ENCODE measurements at places on chromosomes 2 and 18.

DNA sequence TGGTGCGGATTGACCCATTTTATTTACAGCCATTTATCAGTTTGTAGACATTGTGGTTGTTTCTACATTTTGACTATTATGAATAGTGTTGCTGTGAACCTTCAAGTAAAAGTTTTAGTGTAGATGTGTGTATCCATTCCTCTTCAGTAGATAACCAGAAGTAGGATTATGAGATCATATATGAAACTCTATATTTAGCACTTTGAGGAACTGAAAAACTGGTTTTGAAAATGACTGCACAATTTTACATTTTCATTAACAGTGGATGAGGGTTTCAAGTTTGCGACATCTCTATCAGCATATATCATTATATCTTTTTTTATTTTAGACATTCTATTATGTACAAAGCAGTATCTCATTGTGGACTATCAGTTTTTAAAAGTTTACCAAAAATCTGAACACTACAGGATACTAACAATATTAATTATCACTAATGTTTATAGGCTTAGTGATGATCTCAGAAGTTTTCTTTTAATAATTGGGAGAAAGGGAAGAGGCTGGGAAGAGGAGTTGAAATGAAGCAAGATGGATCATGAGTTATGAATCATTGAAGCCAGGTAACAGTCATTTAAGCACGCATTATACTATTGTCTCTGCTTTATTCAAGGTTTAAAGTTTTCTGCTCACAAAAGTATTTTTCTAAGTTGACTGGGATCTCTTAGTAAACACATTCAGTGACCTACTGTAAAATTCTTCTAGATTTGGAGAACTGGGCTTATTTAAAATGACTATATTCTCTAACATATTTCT, 329.0 kb upstream of the LRATD1 start:
- no peak for DNase-seq

DNA sequence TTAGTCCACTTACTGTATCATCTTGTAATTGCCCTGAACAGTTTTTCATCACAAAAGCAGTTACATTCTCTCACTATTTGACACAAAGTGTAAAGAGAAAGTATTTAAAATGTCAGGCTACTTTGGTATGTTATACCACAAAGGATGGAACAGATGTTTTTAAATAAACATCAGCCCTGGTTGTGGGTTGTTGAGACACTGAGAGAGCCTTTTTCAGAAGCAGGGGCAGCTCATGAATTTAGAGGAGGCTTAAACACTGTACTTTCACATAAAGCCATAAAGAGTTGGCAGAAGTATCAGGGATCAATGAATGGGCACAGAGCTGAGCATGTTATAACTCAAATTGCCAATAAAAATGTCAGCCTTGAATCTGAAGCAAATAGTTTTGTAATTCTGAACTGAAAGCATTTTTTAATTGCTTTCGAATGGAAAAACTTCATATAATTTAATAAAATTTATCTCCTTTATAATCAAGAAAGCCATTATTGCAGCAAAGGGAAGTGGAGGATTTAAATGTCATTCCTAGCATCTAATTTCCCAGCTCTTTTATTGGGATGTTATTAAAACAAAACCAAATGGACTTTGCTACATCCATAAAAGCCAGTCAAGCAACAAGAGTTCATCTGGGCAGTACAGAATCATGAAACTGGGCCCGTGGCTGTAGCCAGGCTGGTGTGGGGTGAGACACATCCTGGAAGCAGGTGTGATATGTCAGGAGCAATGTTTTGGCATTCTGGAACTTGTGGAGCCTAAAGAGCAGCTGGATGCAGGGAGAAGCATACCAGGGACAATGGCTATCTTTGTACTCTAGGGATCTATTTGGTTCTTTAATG, 95.1 kb upstream of the NT5C1B start:
- no peak for DNase-seq

GRCh38 chr2:6921321-6921922, 4.2 kb downstream of the RNF144A start:
- no peak for DNase-seq

DNA sequence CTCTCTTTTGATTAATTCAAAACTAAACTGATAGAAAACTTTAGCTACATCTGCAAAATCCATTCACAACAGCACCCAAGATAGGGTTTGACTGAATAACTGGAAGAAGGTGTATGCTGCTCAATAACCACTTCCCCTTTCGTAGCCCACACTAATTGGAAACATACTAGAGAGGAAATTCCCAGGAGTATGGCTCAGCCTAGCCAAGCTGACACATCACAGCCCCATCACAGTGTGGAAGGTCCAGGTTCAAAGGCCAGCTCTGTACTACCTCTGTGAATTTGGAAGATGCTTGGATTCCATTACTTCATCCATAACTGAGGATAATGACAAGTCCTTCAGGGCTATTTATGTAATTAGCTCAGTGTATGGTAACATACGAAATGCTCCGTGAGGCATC, 185.4 kb downstream of the FBXO15 start:
- no peak for DNase-seq

- no peak for DNase-seq
Observed at GRCh38 chr2:9990736-9991135, 39.2 kb downstream of the GRHL1 start.

DNA sequence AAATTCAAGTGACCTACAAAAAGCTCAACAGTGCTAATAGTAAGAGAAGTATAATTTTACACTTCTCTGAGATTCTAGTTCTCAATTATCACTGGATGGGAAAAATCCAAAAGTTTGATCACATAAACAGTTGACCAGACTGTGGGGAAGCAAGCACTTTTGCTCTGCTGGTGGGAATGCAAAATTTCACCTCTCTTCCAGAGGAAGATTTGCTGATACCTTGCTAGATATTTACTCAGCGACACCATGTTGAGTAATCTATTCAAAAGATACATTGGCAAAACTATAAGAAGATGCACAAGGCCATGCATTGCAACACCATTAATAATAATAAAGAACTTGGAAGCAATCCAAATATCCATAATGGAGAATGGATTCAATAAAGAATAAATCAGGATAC, 204.4 kb downstream of the MREG start:
- DNase-seq: no peak

DNA sequence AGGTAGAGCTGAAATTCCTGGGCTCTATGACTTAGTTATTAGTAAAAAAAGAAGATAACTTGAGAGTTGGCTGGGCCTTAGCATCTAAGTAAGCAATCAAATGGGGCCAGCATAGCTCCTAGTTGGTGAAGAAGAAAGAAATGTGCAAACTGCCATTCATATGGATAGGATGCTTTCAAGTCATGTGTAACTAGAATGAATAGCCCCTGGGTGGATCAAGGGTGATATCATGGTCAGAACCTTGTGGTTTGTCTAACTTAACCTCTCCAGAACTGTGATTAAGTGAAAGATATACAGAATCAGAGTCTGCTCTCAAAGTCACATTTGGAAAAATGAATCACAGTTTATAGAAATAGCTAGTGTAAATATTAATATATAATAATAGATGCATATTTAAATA, 198.7 kb upstream of the DTNA start:
- no peak for DNase-seq

DNA sequence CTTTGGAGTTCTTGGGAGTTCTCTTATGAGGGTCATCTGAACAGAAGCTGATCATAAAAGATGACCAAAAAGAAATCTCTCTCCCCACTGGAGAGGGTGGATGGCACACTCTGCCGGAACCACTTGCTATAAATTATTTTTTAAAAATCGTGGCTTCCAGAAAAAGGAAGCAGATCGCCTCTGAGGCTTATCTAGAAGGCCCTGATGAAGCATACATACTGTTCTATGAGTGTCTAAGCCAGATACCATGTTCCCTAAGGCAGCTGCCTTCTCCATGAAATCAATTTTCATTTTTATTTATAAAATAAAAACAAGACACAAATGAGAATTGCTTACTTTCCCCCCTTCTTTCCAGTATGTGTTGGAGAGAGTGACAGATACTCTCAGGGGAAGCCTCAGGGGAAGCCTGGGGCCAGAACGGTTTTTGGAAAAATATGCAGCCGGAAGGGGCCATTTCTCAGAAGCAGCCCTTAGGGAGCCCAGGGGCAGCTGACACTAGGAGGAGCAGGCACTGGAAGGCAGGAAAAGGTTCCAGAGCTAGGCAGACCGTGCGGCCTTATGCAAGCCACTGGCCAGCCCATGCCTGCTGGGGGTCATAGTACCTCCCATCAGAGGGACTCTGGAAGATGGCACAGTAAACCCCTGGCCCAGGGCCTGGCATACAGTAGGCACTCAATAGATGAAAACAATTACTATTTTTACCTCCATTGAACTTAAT, 130.6 kb downstream of the CABLES1 start:
- no peak for DNase-seq

DNA sequence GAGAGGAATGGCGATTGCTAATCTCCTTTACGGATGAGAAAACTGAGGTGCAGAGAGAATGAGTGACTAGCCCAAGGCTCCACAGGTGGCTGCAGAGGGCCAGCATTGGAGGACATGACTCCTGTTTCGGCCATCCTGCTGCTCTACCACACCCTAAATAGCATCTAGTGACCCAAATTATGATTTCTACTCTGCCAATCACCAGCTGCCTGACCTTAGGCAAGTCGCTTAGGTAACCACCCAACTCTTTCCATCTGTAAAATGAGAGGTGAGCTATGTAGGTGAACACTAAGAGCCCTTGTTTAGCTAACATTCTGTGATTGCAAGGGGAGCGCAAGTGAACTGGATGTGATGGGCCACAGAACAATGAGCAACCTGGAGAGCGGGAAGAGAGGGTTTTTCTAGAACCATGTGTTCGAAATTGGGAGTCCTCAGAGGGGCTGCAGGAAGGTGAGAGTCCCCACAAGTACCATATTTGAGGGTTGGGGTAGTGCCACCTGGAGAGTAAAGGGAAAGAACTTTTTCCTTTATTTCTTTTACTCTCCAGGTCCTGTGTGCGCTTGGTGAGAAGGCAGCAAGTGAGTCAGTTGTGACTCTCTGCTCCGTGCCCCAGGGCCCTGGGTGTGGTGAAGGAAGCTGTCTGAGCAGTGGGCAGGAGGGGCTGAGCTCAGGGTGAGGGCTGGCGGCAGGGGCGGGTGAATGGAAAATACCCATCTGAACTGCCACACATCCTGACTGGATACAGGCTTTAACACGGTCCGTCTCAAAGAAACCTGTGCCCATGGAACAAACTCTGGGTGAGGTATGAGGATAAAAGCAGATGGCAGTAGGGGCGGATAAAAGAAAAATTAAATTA, 2.4 kb downstream of the CYP27C1 start:
- DNase-seq: no peak

DNA sequence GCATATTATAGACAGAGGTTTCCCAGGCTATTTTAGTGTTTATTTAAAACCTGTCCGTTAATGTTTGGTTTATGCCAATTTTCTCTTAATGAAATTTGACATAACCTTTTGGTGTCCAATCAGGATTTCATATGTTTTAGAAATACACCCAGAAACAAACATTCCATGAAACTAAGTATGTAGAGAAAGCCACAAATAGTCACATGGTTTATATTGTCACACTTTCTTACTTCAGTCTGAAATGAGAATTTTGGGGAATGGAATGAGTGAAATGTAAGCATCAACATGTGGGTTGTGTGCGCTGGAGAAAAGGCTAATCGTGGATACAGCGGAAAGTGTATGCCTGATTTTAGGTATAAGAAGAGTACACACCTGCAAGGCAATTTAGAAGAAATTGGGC, 277.0 kb upstream of the RAB12 start:
- DNase-seq: no peak

DNA sequence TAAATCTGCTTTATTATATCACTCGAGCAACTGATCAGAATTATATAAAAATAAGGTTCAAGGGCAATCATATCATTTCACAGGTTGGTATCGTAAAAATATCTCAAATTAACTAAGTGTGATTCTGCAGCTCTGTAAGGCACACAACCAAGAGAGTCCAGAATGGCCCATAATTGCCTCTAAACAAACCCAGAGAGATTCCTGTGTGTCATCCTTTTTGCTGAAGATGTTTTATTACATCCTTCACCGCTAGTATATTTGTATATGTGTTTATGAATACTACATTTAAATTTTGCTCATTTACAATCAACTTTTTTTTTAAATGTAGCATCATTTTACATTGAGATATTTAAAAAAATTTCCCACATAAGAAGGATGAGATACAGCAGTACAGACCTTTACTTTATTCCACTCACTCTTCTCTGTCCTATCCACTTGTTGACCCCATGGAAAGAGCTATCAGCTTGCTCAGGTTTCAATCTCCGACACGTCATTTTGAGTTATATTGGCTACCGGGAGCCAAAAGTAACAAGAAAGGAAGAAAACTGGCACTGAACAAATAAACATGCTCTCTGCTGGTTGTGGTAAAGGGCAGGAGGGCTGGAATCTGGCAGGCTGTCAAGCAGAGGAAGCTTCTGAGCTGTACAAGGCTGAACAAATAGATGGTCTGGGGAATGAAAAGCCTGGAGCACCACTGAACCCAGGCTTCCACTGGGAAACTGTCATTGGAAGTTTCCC, 23.1 kb downstream of the PLA2R1 start:
- DNase-seq: no peak

DNA sequence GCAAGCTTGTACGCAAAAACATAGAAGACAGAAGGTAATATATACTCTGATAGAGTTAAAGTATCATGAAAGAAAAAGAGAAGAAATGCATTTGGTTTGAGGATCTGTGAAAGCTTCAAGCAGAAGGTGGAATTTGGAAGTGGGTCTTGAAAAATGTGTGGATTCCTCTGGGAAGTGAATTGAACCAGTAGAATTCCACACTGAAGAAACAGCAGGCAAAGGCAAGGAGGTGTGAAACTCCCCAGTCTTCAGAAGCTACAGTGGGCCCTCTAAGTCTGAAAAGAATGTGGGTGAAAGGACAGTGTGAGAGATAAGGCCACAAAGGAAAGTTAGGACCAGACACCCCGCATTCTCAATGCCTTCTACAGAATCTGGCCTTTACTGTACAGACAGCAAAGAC, 25.6 kb downstream of the COBLL1 start:
- no peak for DNase-seq

DNA sequence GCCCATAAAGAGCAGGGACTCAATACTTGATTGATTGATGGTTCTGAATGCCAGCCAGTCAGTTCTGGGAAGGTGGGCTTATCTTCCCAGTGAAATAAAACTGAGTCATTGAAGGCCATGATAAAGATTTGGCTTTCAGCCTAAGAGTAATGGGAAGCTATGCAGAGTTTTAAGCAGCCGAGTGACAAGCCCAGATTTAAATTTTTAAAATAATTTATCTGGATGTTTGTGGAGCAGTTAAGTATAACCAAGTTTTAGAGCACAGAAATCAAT, 122.8 kb downstream of the RAPGEF4 start:
- no peak for DNase-seq

DNA sequence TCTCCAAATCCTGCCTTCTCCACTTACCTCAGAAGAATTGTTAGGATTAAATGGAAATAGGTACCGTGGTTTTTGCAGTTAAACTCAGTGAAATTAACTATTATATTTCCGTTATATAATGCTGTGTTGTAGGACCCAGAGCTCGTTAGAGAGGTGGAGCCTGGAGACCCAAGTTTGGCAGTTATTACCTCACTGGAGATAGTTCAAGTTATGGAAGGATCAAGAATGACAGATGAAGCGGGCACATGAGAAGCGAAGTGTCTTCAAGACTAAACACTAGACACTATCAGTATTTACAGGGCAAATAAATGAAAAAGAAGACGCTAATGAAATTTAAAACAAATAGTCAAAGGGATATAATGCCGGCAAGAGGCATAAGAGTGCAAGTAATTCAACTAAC, 866 bp downstream of the CWC22 start:
- DNase-seq: no peak
